Fibroblast of lung (primary cell): ENCODE measurements at places on chromosomes 6 and 20. TPM values are rescaled to one million over a fixed set of nuclear protein-coding genes. Genes with fewer than 3 reads are reported as not detected.

The OR2H1 gene
- total RNA-seq = not detected in 2 replicates

The IGF2R gene
- 233 and 300 TPM in 2 replicates for total RNA-seq

DNA sequence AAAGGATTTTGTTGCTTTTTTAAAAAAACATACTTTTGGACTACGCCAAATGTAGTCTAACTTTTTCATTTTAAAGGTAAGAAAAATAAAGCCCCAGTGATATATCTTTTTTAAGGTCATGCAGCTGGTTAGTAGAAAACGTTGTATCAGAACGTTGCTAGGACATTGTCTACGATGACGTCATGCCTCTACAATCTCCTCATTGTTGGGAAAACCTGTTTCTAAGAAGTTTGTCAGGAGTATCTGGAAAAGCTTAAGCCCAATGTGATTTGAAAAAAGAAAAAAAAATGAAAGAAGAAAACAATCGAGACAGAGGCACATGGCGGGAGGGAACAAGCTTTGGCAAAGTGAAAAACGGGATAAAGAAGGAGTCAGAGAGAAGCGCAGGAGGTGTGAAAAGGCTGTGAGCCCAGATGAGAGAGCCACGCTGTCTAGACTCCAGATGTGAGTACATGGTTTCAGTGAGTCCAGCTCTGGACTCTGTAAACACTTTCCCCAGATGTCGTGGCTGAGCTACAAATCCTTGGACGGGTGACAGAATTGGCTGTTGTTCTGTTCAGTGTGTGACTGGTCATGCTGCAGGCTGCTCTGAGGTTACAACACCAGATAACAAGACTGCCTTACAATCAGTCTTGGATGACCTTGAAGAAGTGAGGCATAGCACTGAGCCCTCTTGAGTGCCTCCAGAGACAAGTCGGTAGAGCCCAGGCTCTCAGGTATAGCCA is 656.7 kb upstream of the ID4 start:
- no peaks in the 10 kb centered on the region for H3K36me3 ChIP-seq
- no peaks in the 10 kb centered on the region for H3K4me1 ChIP-seq
- no peaks in the 10 kb centered on the region for H3K27me3 ChIP-seq
- no peak overlapping the region for H3K4me3 ChIP-seq

DNA sequence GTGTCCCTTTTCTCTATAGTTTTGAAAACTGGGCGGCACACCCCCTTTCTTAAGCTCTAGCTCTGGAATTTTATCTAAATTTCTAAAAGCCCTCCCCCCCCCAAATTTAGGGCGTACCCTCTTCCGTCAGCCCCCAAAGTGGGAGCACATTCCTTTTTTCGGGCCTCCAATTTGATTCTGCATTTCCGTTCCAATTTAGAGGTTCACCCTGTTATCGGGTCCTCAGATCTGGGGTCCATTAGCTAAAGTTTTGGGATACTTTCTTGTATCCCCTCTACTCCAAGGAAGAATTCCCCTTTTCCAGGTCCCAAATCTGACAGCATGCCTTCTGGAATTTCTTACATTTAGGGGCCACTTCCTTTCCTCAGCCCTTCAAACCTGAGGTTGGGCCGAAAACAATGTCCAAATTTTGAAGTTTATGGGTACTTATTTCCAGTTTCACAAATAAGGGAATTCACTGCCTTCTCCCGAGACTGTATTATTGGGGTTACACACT is 796 bp downstream of the PHF20 start:
- peaks cover 17% of the 10 kb centered on the region for H3K4me1 ChIP-seq
- H3K27ac ChIP-seq = peak overlapping the region; percentile 71
- DNase-seq = no peak
- no peaks in the 10 kb centered on the region for H3K36me3 ChIP-seq

- H3K27ac ChIP-seq = no peak overlapping the region
- H3K36me3 ChIP-seq = no peaks in the 10 kb centered on the region
- H3K4me3 ChIP-seq = no peak overlapping the region
- no peaks in the 10 kb centered on the region for H3K4me1 ChIP-seq
Measured at GRCh38 chr6:27098956-27099355, 148.5 kb upstream of the PRSS16 start.

DNA sequence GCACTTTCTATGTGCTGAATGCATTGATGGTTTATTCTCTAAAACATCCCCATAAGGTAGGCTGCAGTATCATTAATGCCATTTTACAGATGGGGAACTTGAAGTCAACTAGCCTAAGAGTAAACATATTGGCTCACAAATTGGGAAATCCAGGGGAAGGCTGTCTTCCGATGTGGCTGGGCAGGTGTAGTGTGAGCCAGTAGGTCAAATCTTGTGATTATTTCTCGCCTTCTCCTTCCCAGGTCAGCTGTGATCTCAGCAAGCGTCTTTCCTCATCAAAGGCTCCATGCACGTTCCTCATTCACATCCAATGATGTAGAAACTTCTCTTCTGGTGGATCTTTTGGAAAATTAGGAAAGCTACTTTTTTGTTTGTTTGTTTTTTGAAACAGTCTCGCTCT is 94.1 kb upstream of the SHLD1 start:
- no peaks in the 10 kb centered on the region for H3K36me3 ChIP-seq
- DNase-seq = no peak
- H3K27ac ChIP-seq = no peak overlapping the region
- H3K4me1 ChIP-seq = peaks cover 3% of the 10 kb centered on the region
- H3K27me3 ChIP-seq = no peaks in the 10 kb centered on the region

DNA sequence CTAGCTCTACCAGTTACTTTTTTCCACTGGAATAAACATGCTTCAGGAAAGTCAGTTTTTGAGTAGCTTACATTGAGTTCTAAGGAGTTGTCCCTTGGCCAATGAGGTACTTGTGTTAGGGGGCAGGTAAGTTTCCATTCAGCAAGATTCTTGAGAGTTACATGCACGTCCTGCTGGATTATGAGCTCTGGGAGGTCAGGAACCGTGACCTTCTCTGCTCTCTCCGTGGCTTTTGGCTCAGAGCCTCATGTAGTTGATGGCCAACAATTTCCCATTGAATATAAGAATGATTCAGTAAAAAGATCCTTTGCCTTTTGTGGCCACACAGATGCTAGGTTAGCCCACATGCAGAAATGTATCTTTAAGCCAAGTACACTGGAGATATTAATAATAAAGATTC is 181.8 kb upstream of the RALGAPA2 start:
- H3K27me3 ChIP-seq = no peaks in the 10 kb centered on the region
- H3K4me1 ChIP-seq = no peaks in the 10 kb centered on the region
- H3K36me3 ChIP-seq = no peaks in the 10 kb centered on the region
- no peak overlapping the region for H3K27ac ChIP-seq
- DNase-seq = no peak

DNA sequence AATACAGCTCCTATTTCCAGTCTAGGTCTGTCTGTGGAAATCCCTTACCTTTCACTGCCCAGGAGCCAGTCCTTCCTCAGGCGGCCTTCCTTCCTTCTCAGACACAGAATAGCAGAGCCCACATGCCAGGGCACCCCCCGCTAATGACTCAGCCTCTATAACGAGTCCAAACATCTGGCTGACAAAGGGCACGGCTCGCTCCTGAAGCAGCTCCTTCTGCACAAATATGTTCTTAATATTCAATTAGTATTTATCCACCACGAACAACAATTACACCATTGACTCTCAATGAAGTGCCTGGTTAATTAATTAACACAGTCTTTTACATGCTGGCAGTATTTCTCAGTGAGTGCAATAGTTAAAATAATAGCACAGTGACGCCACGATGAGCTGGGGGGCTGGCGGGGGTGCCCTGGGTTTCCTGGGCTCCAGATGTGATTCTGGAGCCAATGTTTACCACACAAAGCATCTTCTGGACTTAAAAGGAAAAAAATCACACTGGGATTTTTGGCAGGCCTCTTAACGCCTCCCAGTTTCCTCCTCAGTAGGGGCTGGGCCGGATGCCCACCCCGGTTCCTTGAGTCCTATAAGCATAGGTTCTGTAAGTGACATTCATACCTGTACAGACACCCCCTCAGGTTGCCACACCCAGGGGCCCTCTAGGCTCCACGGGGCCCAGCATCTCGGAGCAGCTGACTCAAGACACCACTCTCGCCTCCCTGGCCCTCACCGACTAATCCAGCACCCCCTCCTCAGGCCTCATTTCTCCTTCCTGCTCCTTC is 158.6 kb upstream of the MLN start:
- no peak overlapping the region for H3K27ac ChIP-seq
- no peaks in the 10 kb centered on the region for H3K4me1 ChIP-seq
- DNase-seq = peak; percentile 17

- no peak for DNase-seq
- H3K27me3 ChIP-seq = peaks cover 3% of the 10 kb centered on the region
- H3K4me1 ChIP-seq = no peaks in the 10 kb centered on the region
- H3K4me3 ChIP-seq = no peak overlapping the region
- no peaks in the 10 kb centered on the region for H3K36me3 ChIP-seq
Measured at GRCh38 chr6:3290931-3291211, 32.1 kb downstream of the PSMG4 start.

DNA sequence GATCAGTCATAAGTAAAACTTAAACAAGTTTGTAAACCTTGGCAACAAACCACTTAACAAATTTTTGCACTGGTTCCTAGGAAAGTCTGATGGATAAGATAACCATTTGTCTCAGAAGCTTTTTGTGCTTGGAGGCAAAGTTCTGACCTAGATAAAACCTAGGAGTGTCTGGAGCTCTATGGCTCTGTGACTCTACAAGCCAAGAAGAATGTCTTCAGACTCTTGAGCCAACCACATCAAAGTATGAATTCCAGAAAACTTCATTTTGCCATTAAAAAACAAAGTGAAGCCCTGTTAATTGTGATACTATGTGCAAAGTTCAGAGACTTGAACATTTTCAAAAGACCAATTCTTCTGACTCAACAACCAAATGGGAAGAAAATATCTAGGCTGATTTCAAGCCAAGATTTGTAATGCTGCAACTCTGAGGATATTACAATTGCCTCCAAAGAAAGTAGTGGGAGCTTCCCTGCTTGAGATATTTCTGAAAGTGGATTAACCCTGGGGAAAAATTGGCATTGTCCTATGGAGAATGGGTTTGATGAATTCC is 158.1 kb upstream of the FOXQ1 start:
- H3K27me3 ChIP-seq = no peaks in the 10 kb centered on the region
- H3K4me3 ChIP-seq = no peak overlapping the region
- H3K36me3 ChIP-seq = no peaks in the 10 kb centered on the region
- H3K27ac ChIP-seq = no peak overlapping the region
- DNase-seq = no peak

- H3K4me1 ChIP-seq = peaks cover 6% of the 10 kb centered on the region
- no peak for DNase-seq
- no peaks in the 10 kb centered on the region for H3K27me3 ChIP-seq
- no peak overlapping the region for H3K27ac ChIP-seq
- H3K36me3 ChIP-seq = no peaks in the 10 kb centered on the region
Measured at GRCh38 chr6:45558858-45559257, 181.1 kb upstream of the SUPT3H start.
